SJSA1 (cell line): ENCODE measurements at places on chromosomes 16 and 17.
A peak's percentile ranks its signal among the peaks of the same experiment; 100 is the strongest.

DNA sequence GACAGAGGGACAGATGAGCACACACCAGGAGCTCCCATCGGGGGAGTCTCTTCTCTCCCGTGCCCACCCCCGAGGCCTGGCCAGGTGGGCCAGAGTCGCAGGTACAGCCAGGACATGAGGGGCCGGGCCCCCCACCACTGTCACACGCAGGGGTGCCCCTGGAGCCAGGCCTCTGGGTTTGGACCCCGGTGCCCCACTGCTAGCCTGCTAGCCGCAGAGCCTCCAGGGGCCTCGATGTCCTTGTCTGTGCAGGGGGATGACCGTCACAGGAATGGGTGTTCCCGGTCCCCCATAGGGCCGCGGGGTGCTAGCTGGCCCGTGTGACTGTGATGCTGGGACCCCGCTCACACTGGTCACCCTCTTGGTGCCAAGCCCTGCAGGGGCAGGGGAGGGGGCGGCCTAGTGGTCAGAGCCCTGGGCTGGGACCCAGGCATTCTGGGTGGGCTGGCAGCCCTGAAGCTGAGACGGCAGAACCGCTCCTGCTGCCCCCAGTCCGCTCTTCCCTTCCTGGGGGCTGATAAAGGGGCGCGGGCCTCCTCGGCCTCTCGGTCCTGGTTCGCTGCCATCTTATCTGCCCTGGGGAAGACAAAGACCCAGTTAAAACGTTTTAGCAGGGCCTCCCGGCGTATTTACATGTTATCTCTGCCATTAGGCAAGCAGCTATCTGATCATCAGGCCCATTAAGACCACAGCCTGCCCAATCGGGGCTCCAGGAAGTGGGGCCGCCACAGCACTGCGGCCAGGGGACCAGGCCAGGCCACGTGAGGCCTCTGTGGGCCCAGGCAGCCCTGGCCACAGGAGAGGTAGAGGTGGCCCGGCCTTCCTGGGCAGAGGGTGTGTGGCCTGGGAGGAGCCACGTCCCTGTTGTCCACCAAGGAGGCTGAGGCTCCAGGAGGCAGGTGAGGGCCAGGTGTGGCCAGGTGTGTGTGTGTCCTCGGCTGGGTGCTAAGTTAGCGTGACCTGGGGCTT is 57.2 kb upstream of the ZC3H18 start:
- H3K4me3 ChIP-seq: no peak overlapping the region
- no peaks in the 10 kb centered on the region for H3K27me3 ChIP-seq
- H3K36me3 ChIP-seq: no peaks in the 10 kb centered on the region; the same call in 1 of the 2 replicates
- no peaks in the 10 kb centered on the region for H3K4me1 ChIP-seq

DNA sequence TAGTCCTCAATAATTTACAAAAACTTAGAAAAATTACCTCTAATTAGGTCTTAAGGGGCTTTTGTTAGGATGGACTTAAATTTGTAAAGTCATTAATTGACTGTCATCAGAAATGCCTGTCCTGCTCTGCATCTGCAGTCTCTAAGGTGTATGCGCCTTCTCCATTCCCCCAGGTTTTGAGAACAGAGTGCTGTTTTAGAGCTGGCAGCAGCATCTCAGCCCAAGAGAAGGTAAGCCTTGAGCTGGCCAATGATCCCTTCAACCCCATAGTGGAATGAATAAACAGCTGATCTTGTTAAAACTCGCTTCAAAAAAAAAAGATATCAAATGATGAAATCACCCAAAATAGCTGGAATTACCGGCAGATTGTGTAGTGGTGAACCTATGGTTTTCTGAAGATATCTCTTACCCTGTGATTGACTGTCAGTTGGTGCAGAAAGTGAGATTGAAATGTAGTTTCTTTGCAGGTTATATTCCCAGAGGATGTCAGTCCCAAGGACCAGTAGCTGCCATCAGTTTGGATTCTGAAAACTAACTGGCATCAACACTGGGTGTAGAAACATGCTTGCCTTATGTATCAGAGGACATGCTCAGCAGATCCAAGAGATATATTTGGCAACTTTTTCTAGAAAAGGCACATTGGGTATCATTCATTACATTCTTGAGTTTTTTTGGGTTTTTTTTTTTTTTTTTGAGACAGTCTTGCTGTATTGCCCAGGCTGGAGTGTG is 25.7 kb downstream of the TRPV2 start:
- no peak for DNase-seq
- peak overlapping the region; percentile 70; the same call in 1 of the 2 replicates for H3K4me3 ChIP-seq
- no peaks in the 10 kb centered on the region for H3K27me3 ChIP-seq
- H3K36me3 ChIP-seq: peaks cover 67% of the 10 kb centered on the region

GRCh38 chr17:76439314-76439928 is 13.5 kb downstream of the UBE2O start:
- H3K4me3 ChIP-seq: no peak overlapping the region
- DNase-seq: no peak
- H3K27me3 ChIP-seq: no peaks in the 10 kb centered on the region
- H3K36me3 ChIP-seq: no peaks in the 10 kb centered on the region; the same call in 1 of the 2 replicates

DNA sequence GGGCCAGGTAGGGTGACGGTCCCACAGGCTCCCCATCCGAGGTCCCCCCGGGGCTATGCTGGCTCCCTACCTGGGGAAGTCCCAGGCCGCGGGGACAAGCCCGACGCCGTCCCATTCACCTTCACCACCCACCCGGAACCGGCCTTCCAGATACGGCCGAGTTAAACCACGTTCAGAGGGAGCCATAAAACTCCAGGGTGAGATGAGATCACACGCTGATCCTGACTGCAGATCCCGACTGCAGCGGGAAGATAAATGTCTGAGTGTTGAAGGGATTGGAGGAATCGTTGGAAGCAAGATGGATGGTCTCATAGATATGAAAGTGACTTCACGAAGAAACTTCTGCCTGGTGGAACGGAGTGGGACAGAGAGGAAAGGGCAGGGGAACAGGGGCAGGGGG is 13.6 kb upstream of the C1QTNF8 start:
- no peak overlapping the region for H3K27ac ChIP-seq
- no peak for DNase-seq
- peaks cover 88% of the 10 kb centered on the region for H3K27me3 ChIP-seq
- no peak overlapping the region for H3K4me3 ChIP-seq
